ENCODE measurements at places on chromosomes 11 and 22.

- DNase-seq, result no peak
Observed at GRCh38 chr11:76157891-76158290, 48.4 kb downstream of the WNT11 start.

- DNase-seq, result no peak
Observed at GRCh38 chr11:36488096-36488495, 22.0 kb downstream of the TRAF6 start.

- DNase-seq, result no peak
Observed at GRCh38 chr11:47852053-47852452, 3.9 kb upstream of the NUP160 start.

DNA sequence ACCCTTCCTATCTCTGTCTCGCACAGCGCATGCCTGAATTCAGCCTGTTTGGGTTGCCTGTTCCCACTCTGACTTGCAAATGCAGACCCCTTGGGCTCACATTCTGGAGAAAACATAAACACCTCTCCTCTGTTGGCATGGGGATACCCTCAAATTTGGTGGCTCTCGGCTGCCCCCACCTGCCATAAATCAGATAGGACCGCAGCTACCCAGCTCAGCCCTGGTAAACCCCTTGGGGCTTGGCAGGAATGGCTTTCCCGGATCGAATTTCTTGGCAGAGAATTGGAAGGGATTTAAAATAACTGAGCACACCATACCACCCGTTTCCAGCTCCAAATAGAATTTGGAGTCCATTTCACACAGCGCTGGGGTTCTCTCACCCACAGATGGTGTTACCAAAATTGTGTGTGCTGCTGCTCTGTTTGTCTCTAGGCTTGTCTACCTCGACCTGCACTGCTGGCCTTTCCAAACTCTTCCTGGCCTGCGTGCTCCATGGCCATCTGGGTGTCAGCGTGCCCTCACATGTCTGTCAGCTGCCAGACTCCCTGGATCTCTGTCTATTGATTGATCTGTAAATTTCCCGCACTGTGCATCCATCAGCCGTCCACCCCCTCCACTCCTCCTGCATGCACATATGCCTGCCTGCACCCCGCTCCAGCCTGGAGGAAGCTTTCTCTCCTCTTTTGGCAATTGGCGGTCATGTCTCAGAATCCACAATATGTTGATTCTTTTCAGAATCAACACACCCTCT, 134.0 kb downstream of the NTM start:
- DNase-seq, result no peak

- DNase-seq, result no peak
Observed at GRCh38 chr11:75477614-75477935, 44.6 kb upstream of the KLHL35 start.

Measured in NCI-H2081 treated with DMSO at 0.1 percent for 48 hours (cell line).